ENCODE measurements at places on chromosomes 11 and 22.

GRCh38 chr11:57368106-57368844 lies 12.7 kb downstream of the PRG3 start:
- no peak for DNase-seq

DNA sequence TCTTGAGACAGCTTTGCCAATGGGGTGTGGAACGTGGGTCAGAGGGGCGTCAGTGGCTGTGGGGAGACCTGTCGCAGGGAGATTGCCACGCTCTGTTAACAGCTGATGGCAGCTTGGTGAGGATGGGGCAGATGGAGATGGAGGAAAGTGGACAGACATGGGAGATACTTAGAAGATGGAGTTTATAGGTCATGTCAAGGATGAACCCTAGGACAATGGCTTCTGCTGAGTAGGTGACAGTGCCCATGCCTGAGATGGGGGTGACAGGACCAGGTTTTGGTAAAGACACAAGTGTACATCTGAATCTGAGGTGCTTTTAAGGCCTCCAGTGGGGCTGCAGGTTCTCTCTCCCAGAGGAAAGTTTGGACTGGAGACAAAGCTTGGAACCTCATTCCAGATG lies 51.5 kb upstream of the ACCSL start:
- no peak for DNase-seq

DNA sequence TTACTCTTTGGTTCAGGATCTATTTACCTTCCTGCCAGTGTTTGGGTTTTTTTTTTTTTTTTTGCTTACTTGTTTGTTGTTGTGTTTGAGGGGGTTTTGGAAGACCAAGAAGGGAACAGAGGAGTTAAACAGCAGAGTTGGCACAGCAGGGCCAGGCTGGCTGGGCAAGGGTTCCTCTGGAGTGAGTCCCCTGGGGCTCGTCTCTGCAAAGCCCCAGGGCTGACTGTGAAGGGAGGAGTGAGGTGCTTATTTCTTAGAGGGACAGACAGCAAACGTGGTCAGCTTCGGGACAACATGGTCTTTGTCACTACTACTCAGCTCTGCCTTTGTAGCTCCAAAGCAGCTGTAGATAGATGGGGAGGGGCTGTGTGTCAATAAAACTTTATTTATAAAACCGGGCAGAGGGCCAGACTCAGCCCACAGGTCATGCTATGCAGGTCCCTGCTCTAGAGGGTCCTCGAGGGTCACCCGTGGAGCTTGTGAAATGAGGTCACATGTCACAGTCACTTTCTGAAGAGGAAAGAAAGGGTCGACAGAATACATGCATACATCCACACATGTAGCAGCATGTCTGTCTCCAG lies 1404.7 kb downstream of the BRD1 start:
- no peak for DNase-seq

- DNase-seq: no peak
These were observed 13.9 kb downstream of the PATL1 start for GRCh38 chr11:59654893-59655292.

DNA sequence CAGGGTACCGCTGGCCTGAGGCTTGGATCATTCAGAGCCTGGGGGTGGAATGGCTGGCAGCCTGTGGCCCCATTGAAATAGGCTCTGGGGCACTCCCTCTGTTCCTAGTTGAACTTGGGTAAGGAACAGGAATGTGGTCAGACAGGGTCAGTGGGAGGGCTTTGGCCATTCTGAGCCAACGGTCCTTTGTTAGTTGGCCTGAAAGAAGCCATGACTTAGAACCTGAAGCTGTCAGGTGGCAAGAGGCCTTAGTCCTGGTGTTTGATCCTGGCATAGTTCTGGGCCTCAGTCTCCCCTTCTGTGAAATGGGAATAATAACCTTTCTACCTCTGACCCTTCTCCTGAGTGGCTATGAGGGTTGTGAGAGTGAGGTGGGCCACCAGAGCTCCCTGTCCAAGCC lies 8.3 kb downstream of the PGAP2 start:
- no peak for DNase-seq

DNA sequence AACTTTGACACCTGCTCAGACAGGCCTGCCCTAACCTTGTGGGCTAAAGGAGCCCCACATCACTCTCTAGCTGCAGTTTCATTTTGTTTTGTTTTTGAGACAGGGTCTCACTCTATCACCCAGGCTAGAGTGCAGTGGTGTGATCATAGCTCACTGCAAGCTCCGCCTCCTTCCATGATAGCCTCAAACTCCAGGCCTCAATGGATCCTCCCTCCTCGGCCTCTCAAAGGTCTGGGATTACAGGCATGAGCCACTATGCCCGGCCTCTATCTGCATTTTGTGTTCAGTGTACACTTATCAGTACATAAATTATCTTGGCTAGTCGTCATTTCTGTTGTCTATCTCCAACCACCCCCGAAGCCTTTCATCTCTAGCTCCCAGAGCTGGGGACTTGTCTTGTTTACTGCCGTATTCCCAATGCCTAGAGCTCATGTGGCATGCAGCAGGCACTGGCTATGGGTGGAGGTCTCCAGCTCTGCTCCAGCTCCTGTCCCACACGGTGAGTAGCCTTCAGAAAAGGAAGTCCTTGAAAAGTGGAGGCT lies 22.1 kb upstream of the PEX26 start:
- DNase-seq: no peak
